Activated CD4-positive, alpha-beta memory T cell treated with anti-CD3 and anti-CD28 coated beads, Interleukin-2, amount 10 ng/mL, durations not matched to agents 7 days and 5 days (primary cell): ENCODE measurements at places on chromosomes 6 and 20.

- peaks cover 43% of the 10 kb centered on the region for H3K4me1 ChIP-seq
- H3K36me3 ChIP-seq: peaks cover 12% of the 10 kb centered on the region
- H3K27me3 ChIP-seq: no peaks in the 10 kb centered on the region
- H3K27ac ChIP-seq: no peak overlapping the region
Measured at GRCh38 chr20:4012589-4012988, 2.8 kb downstream of the RNF24 start.

DNA sequence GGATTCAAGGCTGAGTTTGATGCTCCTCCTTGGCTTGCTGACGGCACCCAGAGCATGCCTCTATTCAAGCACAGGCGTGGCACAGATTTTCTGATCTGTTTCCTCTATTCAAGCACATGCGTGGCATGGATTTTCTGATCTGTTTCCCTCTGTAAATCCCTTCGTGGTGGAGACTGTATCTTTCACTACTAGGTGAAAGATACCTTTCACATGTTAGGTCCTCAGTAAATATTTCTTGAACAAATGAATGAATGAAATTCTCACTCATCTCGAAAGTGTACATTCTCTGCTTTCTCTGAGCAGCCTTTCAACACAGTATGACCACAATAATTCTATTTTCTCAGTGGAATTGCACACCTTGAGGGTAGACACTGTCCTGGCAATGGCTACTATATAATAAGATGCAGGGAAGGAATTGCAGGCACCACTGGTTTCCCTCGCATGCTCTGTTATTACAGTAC lies 72.6 kb upstream of the F13A1 start:
- no peaks in the 10 kb centered on the region for H3K4me1 ChIP-seq
- H3K36me3 ChIP-seq: no peaks in the 10 kb centered on the region
- no peak overlapping the region for H3K4me3 ChIP-seq
- peaks cover 2% of the 10 kb centered on the region for H3K27me3 ChIP-seq

- H3K4me1 ChIP-seq: peaks cover 11% of the 10 kb centered on the region
- peaks cover 2% of the 10 kb centered on the region for H3K27me3 ChIP-seq
- H3K27ac ChIP-seq: no peak overlapping the region
- H3K4me3 ChIP-seq: no peak overlapping the region
- H3K36me3 ChIP-seq: no peaks in the 10 kb centered on the region
Measured at GRCh38 chr6:109318328-109318876, 63.9 kb downstream of the CD164 start.

GRCh38 chr6:11009353-11009752 lies 34.8 kb downstream of the ELOVL2 start:
- H3K4me1 ChIP-seq: peaks cover 3% of the 10 kb centered on the region
- H3K27me3 ChIP-seq: peaks cover 22% of the 10 kb centered on the region
- DNase-seq: no peak
- H3K36me3 ChIP-seq: no peaks in the 10 kb centered on the region
- H3K27ac ChIP-seq: no peak overlapping the region

DNA sequence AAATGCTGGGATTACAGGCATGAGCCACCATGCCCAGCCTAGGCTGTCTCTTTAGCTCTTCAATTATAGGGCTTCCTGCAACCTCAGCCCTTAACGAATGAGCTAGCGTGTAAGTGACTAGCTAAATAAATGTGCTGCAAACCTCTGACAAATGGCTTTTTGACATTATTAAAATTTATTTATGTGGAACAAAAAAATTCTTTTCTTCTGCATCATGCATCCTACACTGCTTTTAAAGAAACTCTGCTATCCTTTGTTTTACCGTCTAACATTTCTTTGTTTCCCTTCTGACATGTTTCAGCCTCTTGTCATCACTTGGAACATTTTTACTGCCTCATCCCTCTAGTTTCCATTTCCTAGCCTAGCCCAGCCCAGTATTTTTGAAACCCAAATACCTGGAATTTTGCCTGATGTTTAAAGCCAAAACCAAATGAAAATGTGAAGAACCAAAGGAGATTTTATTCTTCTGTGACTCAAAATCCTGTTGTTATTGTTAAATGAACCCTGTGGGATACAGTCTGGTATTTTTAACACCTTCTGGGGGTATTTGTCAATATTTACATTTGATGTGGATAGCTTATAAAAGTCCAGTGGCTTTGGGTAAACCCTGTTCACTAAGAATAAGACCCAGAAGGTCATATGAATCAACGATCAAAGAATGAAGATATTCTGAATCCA lies 9.5 kb downstream of the NT5E start:
- H3K27ac ChIP-seq: no peak overlapping the region
- H3K4me3 ChIP-seq: no peak overlapping the region
- no peak for DNase-seq
- H3K36me3 ChIP-seq: no peaks in the 10 kb centered on the region
- H3K4me1 ChIP-seq: peaks cover 53% of the 10 kb centered on the region

DNA sequence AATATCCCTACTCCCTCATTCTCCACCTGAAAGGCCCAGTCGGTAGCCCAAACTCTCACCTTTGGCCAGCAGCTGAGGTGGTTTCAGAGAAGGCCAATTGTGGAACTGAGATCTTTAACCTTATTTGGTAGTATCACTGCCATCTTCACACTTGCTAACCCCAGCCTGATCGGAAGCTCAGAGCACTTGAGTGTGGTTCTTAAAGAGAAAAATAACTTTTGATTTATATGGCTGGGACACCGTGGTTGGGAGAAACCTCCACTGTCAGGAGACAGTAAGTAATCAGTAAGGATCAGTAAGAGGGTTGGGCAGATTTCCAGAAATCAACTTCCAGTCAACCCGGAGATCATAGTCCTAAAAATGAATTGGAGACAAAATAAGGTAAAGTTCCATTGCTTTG lies 22.8 kb upstream of the PRSS16 start:
- DNase-seq: no peak
- H3K27me3 ChIP-seq: peaks cover 32% of the 10 kb centered on the region
- H3K4me3 ChIP-seq: no peak overlapping the region
- no peaks in the 10 kb centered on the region for H3K4me1 ChIP-seq

- no peaks in the 10 kb centered on the region for H3K36me3 ChIP-seq
- H3K4me3 ChIP-seq: no peak overlapping the region
- no peak overlapping the region for H3K27ac ChIP-seq
- no peaks in the 10 kb centered on the region for H3K27me3 ChIP-seq
- no peaks in the 10 kb centered on the region for H3K4me1 ChIP-seq
Measured at GRCh38 chr6:89008001-89008814, 44.8 kb upstream of the RNGTT start.

- DNase-seq: no peak
- H3K4me1 ChIP-seq: peaks cover 9% of the 10 kb centered on the region
- no peak overlapping the region for H3K27ac ChIP-seq
- no peaks in the 10 kb centered on the region for H3K27me3 ChIP-seq
- H3K4me3 ChIP-seq: no peak overlapping the region
Measured at GRCh38 chr20:10594296-10594868, 79.4 kb downstream of the JAG1 start.

GRCh38 chr6:107806691-107807090 lies 17.4 kb downstream of the SCML4 start:
- no peak for DNase-seq
- no peaks in the 10 kb centered on the region for H3K36me3 ChIP-seq
- peaks cover 7% of the 10 kb centered on the region for H3K4me1 ChIP-seq
- no peak overlapping the region for H3K27ac ChIP-seq
- H3K4me3 ChIP-seq: no peak overlapping the region

GRCh38 chr6:147285087-147285855 lies 81.1 kb downstream of the STXBP5 start:
- peaks cover 26% of the 10 kb centered on the region for H3K36me3 ChIP-seq
- H3K4me1 ChIP-seq: peaks cover 33% of the 10 kb centered on the region
- H3K27me3 ChIP-seq: no peaks in the 10 kb centered on the region
- no peak overlapping the region for H3K27ac ChIP-seq

DNA sequence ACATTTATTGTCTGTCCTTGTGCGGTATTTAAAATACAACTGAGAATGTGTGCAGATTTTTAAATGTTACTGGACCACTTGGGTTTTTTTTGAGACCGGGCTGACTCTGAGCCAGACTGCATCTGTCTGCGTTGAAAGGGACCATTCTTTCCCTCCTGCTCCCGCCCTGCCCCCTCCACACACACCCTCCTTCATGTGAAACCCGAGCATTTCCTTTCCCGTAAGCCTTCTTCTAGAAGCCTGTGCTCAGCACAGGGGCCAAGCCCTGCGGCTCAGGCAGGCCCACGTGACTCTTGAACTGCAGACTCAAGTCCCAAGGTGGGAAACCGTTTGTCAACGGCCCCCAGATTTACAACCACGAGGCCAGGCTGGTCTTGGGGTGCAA lies 82.7 kb upstream of the FOXC1 start:
- peak; percentile 71 for DNase-seq
- H3K4me3 ChIP-seq: no peak overlapping the region
- peaks cover 68% of the 10 kb centered on the region for H3K4me1 ChIP-seq
- peaks cover 7% of the 10 kb centered on the region for H3K27me3 ChIP-seq
- H3K27ac ChIP-seq: peak overlapping the region; percentile 83

DNA sequence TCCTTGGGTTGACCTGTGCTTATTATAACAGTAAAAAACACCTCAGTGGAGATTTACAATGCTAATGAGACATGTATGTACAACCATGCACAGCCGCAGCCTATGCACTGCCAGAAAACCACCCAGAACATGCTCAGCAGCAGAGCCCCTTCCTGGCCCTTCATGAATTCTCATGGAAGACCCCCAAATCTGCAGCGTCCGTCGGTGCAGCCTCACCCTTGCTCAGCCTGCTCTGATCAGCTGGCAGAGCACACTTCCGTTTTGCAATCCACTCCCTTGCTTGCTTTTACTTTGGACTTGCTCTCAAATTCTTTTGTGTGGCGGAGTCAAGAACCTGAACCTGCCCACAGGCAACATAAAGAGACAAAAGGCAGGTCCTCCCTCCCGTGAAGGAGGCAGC lies 378.2 kb upstream of the SULF2 start:
- no peak overlapping the region for H3K4me3 ChIP-seq
- no peak overlapping the region for H3K27ac ChIP-seq
- H3K36me3 ChIP-seq: no peaks in the 10 kb centered on the region
- no peaks in the 10 kb centered on the region for H3K4me1 ChIP-seq
- peaks cover 13% of the 10 kb centered on the region for H3K27me3 ChIP-seq

DNA sequence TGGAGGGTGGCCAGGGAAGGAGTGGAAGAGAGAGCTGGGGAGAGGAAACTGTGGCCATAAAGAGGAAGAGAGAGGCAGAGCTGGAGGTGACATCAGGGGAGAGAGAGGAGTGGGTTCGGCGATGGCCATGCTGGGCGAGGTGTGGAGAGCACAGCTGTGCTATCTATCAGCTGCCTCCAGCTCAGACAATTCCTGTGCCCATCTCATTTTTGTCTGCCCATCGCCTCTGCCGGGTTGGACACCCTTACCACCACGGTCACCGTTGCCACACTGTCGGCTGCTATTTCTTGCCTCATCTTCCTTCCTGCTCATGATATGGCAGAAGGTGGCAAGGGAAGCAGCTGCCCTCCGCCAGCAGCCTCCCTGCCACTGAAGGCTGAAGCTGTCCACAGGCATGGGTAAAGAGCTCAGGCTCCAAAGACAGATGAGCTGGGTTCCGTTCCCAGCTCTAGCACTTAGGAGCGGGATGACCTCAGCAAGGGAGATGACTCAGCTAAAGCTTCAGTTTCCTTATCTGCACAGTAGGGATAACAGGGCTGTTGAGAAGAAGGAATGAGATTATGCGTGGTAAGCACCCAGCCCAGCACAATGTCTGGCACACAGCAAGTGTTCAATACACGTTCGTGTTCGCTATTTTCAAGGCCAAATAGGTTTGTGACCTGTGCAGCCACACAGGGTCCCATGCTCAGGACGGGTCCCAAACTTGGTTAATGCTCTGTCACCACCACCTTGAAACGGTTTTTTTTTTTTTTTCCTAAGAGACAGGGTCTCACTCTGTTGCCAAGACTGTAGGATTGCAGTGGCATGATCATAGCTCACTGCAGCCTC lies 21.9 kb upstream of the TAF8 start:
- H3K27ac ChIP-seq: peak overlapping the region; percentile 87
- peaks cover 81% of the 10 kb centered on the region for H3K4me1 ChIP-seq
- no peak for DNase-seq
- no peaks in the 10 kb centered on the region for H3K27me3 ChIP-seq
- peak overlapping the region; percentile 20 for H3K4me3 ChIP-seq

DNA sequence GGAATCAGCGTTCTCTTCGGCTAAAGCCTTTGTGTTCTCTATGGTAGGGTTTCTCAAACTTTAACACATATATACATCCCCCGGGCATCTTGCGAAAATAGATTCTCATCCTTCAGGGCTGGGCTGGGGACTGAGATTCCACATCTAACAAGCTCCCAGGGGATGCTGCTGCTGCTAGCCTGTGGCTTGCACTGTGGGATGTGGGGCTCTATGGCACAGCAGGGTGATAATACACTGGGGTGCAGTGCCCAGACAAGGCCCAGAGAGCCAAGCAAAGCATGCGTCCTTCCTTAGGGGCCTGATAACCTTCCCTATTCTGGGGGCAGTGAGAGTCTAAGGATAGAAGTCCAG lies 102.0 kb downstream of the LAMP5 start:
- no peaks in the 10 kb centered on the region for H3K4me1 ChIP-seq
- no peak for DNase-seq
- no peak overlapping the region for H3K4me3 ChIP-seq
- no peaks in the 10 kb centered on the region for H3K36me3 ChIP-seq

- no peak overlapping the region for H3K27ac ChIP-seq
- no peak for DNase-seq
- H3K4me3 ChIP-seq: peak overlapping the region; percentile 64
- H3K27me3 ChIP-seq: peaks cover 81% of the 10 kb centered on the region
- H3K4me1 ChIP-seq: peaks cover 48% of the 10 kb centered on the region
Measured at GRCh38 chr6:137497721-137498463, 3.7 kb upstream of the OLIG3 start.

GRCh38 chr20:49585585-49586245 lies 17.8 kb upstream of the PTGIS start:
- H3K4me3 ChIP-seq: no peak overlapping the region
- DNase-seq: no peak
- peaks cover 1% of the 10 kb centered on the region for H3K27me3 ChIP-seq
- peaks cover 23% of the 10 kb centered on the region for H3K36me3 ChIP-seq
- H3K27ac ChIP-seq: no peak overlapping the region
- peaks cover 38% of the 10 kb centered on the region for H3K4me1 ChIP-seq

- no peak for DNase-seq
- H3K4me3 ChIP-seq: no peak overlapping the region
- no peak overlapping the region for H3K27ac ChIP-seq
- H3K27me3 ChIP-seq: no peaks in the 10 kb centered on the region
Measured at GRCh38 chr20:44291754-44292153, 19.2 kb downstream of the FITM2 start.

DNA sequence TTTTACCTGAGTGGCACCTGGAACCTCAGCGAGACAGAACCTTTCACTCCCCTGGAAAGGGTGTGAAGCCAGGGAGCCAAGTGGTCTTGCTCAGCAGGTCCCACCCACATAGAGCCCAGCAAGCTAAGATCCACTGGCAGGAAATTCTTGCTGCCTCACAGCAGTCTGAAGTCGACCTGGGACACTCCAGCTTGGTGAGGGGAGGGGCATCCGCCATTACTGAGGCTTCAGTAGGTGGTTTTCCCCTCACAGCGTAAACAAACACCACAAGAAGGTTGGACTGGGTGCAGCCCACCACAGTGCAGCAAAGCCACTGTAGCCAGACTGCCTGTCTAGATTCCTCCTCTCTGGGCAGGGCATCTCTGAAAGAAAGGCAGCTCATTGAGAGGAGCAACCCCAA lies 134.7 kb upstream of the RSPO3 start:
- H3K27me3 ChIP-seq: no peaks in the 10 kb centered on the region
- no peak overlapping the region for H3K27ac ChIP-seq
- no peak overlapping the region for H3K4me3 ChIP-seq
- DNase-seq: no peak
- no peaks in the 10 kb centered on the region for H3K36me3 ChIP-seq
